EH (cell line): ENCODE measurements at places on chromosomes 4 and X.

- no peak for DNase-seq
Measured at GRCh38 chr4:67682266-67682665, 18.7 kb downstream of the UBA6 start.

DNA sequence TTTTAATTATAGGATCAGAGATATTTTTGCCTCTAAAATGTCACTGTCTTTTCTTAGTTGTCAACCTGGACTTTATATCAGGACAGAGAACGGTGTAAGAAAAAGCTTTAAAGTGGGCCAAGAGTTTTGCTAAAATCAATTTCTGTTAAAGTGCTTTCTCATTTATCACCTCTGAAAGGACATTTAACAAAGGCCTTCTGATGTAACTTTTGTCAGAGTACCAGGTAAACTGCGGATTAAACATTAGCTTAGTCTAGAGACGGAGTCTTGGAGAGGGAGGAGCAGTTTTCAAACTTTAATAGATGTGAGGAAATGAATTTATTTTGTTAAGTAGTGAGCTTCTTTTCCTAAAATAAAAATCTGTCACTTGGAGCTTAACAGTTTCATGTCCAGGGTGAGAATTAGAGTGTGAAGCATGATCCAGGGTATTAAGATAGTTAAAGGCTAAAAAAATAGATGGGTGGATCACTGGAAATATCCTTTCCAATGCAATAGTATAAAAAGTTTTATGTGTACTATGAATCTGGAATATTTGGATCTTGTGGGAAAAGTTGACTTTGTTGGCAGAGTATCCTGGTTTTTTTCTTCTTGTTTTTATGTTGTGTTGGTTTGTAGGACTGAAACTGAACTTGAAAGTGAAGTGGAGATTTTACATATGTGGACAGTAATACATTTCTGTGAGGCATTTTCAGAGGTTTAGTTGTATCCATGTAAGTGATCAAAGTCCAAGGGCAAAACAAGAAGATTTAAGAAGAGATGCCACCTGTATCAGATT lies 33.6 kb upstream of the BMPR1B start:
- DNase-seq: no peak

DNA sequence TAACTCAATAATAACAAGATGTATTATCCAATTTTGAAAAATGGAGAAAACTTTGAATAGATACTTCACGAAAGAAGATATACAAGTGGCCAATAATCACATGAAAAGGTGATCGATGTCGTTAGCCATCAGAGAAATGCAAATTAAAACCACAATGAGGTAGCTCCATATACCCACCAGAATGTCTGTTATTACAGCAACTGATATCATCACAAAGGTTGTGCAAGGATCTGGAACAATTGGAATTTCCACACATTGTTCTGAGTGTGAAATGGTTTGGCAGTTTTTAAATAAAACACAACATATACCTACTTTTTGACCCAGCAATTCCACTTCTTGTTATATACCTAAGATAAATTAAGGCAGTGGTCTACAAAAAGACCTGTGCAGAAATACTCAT lies 71.7 kb downstream of the IRS4 start:
- DNase-seq: no peak

GRCh38 chr4:55116450-55116849 lies 8.9 kb downstream of the KDR start:
- DNase-seq: no peak

DNA sequence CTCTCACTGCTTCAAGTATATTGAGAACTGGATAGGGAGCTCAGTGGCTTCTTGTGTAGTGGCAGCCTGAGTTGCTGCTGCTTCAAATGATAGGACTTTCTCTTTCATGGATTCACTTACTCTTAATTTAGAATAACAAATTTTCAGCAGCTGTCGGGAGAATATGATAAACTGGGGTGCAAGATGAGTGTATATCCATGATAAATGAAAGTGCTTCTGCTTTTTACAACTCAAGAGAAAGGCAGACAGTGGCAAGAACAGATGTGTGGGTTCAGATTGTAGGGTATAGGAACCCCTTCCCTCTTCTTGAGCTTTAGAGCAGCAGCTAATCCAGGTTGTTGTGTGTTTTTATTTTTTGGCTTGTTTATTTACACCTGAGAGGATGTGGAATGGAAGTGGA lies 1.0 kb downstream of the SH3BGRL start:
- DNase-seq: no peak

- DNase-seq: no peak
Measured at GRCh38 chr4:103853627-103854026, 133.8 kb upstream of the TACR3 start.
